Stimulated activated CD8-positive, alpha-beta memory T cell treated with anti-CD3 and anti-CD28 coated beads, Interleukin-15, amount 100 ng/mL, for 4 hours (primary cell): ENCODE measurements at places on chromosomes 4 and X.

DNA sequence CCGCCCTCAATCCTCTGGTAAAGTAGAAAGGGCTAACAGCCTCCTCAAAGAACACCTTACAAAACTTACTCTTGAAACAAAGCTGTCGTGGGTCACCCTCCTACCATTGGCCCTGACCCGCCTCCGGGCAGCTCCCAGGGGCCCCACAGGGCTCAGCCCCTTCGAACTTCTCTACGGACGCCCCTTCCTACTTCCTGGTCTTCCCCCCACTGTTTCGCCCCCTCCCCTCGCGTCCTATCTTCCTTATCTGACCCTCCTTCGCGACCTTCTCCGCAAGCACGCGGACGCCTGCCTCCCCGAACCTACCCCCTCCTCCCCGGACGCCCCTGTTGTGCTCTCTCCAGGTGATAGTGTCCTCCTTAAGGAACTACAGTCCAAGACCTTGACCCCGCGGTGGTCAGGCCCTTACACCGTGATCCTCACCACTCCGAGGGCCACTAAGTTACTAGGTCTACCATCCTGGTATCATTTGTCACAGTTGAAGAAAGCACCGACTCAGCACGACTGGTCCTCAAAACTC, 963.1 kb downstream of the RPA4 start:
- DNase-seq = no peak

DNA sequence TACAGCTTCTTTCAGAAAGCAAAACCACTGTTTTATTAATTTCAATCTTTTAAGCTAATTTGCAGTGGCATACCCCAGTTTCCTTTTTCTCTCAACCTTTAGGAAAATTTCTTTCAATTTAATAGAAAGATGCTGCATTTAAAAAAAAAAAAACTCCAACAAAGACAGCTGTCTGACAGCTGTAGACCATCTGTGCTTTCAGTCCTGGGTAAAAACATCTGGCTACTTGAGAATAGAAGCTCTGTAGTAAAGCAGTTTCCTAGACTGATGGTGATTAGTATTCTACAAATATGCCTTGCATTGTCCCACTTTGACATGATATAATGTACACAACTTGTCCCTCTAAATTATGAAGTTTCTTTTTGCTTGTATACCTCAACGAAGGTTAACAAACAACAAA, 197.8 kb downstream of the EDA start:
- no peak for DNase-seq

DNA sequence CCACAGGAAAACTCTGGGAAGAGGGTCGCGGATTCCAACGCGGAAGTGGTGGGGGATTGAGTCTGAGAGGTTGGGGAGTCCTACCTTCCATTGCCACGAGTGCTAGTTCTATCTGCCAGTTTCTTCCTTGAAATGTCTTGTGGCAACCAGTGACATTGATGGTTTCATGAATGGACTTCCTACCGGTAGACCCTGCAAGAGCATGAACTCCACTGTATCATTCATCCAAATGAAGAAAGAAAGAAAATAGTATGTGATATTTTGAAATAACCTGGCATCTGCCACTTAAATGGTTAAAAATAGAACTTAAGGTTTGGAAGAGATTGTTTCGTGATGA, 1.1 kb upstream of the SLC10A7 start:
- DNase-seq = no peak

DNA sequence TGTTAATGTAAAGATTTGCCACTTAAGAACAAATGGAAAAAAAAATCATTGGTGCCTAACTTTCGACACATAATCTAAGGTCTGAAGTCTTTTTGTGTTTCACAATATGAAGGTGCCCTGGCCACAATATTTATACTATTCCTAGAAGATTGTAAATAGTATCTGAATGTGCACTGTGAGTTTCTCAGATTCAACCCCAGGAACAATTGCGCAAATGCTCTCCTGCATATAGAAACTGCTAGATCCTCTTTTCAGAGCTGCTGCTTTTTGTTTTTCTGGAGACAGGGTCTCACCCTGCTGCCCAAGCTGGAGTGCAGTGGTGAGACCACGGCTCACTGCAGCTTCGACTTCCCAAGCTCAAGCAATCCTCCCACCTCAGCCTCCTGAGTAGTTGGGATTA, 480.1 kb upstream of the FTHL17 start:
- DNase-seq = no peak

- no peak for DNase-seq
Observed at GRCh38 chr4:78225236-78225635, 168.1 kb downstream of the FRAS1 start.

DNA sequence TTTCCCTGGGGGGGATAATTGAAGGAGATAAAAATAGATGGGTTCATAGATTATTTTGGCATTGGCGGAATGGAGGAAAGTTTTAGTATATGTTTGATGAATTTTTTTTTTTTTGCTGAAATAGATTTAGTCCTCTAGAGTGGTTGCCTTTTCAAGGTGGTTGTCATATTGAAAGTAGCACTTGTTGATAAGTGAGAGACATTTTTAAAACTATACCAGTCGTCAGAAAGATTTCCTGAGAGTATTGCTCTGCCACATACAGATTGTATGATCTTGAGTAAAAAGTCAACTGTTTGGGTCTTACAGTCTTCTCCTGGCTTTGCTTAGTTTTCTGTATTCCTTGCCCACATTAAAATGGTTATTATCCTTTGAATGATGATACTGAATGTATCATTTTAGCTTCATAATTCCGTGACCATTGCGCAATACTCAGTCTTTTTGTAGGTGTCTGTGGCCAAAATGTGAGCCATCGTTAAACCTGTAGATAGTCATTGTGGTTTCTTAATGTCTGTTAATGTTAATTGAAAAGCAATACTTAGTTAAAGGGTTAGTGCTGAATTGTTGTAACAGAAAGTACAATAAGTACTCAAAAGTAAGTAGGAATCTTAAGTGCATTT, 7.1 kb downstream of the SMARCAD1 start:
- DNase-seq = no peak

- no peak for DNase-seq
Observed at GRCh38 chr4:170666909-170667308, 577.2 kb upstream of the AADAT start.

DNA sequence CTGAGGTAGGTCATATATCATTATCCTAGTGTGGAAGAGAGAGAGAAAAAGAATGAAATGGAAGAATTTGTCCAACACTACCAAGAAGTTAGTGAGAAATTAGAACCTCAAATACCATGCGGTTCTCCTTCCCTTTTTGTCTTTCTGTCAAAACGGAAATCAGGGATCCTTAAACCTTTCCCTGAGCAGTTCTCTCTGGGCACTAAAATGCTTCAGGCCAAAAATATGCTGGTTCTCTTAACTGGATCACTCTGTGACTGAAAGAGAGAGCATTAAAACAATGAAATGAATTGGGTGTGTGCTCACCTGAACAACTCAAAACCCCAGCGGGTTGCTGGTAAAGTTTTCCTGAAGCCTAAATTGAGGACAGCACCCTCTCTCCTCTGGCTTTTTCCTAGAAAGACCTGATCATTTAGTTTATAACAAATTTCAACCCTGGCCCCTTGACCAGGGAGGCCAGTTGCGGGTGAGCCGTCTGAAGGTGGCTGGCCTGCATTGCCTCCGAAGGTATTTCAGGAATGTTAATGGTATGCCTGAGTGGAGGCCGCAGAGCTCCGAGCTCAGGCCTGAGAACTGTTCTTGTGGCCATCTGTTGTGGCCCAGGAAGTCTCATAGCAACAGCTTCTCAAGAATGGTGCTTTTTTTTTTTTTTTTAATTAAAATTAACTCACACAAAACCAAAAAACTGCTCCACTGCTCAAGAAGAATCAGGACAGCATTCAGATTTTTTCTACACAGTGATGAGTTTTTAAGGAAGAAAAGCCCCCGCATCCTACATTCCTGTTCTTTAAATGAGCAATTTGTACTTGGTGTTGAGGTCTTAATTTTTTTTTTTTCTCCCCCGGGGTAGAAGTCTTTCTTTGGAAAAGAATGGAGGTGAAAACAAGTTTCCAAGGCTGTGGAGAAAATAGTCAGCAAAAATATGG, 155.1 kb downstream of the SHROOM3 start:
- no peak for DNase-seq

DNA sequence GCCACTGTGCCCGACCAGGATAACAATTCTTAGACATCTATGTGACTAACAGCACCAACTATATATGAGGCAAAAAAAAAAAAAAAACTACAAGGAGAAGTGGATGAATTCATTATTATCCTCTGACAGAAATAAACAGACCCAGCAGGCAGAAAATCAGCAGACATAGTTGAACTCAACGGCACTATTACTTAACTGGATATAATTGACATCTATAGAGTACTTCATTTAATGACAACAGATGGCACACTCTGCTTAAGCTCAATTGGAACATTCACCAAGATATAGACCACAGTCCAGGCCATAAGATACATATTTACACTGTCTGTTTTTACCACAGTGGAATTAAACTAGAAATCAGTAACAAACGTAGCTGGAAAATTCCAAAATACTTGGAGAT, 13.3 kb downstream of the CLDN22 start:
- DNase-seq = no peak

DNA sequence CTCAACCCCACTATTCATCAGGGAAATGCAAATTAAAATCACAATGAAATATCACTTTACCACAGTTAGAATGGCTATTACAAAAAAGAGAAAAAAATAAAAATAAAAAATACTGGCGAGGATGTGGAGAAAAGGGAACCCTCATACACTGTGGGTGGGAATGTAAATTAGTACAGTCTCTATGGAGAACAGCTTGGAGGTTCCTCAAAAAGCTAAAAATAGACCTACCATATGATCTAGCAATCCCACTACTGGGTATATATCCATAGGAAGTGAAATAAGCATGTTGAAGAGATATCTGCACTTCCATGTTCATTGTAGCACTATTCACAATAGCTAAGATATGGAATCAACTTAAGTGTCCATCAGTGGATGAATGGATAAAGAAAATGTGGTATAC, 50.5 kb upstream of the PAGE1 start:
- DNase-seq = no peak

DNA sequence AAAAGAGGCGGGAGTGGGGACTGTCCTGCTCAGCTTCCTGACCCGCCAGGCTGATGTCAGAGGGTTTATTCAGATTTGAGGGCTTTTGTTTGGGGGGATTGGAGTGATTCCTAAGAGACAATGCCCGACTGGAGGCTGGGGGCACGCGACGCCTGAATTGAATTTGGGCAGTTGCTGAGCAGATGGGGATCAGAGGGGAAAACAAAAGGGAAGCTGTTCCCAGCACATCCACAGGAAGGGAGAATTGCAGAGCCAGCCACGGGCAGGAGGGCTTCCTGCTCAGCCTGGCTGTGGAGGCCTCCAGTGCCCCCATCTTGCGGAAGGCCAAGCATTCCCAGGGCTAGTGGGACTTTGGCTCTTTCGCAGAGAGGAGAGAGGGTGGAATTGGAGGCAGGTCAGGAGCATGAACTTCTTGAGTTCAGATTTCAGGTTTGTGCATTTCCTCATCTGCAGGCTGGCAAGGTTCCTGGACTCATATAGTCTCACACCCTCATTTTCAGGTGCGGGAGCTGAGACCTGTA, 162.8 kb downstream of the NHS start:
- no peak for DNase-seq

- no peak for DNase-seq
Observed at GRCh38 chr4:33940281-33940680, 2304.0 kb downstream of the ARAP2 start.

DNA sequence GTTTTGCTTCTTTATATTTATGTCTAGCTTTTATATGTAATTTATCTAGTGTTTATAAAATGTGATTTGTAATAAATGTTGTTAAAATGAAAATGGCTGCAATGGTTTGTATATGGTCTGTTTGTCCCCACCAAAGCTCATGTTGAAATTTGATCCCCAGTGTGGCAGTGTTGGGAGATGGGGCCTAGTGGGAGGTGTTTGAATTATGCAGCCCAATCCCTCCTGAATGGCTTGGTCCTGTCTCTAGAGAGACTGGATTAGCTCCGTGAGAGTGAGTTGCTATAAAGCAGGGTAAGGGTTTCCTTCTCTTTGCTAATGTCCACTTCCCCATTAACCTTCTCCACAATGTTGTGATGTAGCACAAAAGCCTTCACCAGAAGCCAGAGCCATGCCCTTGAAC, 30.0 kb upstream of the JADE3 start:
- no peak for DNase-seq

DNA sequence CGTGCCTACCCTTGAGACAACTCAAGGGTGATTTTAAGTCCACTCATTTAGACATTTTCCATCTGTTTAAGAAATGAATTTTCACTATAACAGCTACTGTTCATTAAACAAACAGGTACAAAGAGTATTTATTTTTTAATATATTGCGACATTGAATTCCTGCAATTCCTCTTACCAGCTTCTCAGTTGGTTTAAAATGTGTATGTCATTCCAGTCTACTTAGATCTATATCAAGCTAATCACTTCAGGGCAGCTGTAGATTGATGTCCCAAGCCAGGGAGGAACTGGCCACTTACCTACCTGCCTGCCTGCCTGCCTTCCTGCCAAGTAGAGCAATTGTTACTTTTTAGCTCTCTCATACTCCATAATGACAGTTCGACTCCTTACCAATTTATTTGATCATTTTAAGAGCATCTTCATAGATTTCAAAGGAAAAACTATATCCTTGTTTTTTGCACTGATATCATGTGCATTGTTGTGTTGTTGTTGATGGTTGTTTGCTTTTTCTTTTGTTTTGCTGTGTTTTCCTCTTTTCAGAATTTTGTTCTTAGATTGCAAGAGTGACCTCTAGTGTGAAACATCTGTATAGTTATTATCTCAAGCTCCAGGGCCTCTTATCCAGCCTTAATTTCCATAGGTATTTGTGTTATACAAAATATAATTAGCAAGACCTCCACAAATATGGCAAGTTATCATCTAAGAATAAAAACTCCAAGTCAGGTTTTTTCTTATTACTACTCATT, 120.9 kb upstream of the NRK start:
- DNase-seq = no peak

GRCh38 chr4:135382280-135382959, 1180.8 kb upstream of the PABPC4L start:
- DNase-seq = no peak

DNA sequence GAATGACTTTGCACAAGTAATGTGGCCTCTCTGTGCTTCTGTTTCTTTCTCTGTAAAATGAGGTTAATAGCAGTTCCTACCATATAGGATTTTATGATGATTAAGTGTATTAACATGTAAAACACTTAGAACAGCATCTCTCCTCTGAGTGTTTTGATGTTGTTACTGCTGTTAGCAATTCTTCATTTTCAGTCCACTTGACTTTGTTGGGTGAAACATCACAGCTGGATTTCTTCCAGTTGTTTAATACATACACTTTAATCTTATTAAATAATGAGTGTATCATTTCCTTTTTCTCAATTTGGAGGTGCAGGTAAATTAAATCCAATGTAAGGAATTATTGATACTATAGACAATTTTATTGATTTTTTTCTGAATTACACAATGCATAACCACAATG, 113.6 kb downstream of the KDR start:
- DNase-seq = no peak

- no peak for DNase-seq
Observed at GRCh38 chr4:8322794-8323704, 53.5 kb downstream of the HTRA3 start.

GRCh38 chrX:15059474-15059873, 186.3 kb downstream of the MOSPD2 start:
- no peak for DNase-seq

GRCh38 chrX:44253575-44253942, 89.9 kb downstream of the EFHC2 start:
- DNase-seq = no peak

GRCh38 chr4:13322681-13323101, 161.4 kb downstream of the RAB28 start:
- DNase-seq = no peak

- DNase-seq = no peak
Observed at GRCh38 chr4:94909645-94910044, 151.9 kb downstream of the BMPR1B start.

GRCh38 chr4:88188738-88189417, 30.4 kb upstream of the ABCG2 start:
- DNase-seq = no peak

- no peak for DNase-seq
Observed at GRCh38 chr4:176778491-176778890, 14.2 kb downstream of the VEGFC start.
